ENCODE measurements at places on chromosomes 3 and 15.

GRCh38 chr3:139129892-139130291, 85.2 kb upstream of the PRR23C start:
- no peak for DNase-seq

GRCh38 chr3:187012609-187013051, 82.3 kb downstream of the ST6GAL1 start:
- DNase-seq = no peak

GRCh38 chr3:186609247-186609868, 3.5 kb upstream of the AHSG start:
- DNase-seq = no peak

- no peak for DNase-seq
Measured at GRCh38 chr3:48662753-48663488, at the start of gene CELSR3. Gene CELSR3 (minus strand): TSS chr3:48662886. CDS start chr3:48662634, 252 bp downstream.

DNA sequence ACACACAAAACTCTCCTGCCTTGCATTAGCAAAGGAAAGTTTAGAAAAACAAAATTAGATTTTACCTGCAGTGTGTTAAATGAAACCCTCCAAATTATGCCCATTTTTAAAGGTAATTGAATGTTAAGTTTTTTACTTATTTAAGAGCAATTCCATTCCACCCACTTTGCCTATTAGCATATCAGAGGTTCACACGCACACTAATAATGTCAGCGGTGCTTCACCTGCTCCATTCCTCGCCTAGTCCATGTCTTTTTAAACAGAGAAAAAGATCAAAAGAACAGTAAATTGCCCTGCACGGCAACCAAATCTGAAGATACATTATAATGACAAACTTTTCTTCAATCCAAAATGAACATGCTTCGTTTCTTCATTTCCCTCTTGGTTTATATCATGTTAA, 97.3 kb upstream of the LRRN1 start:
- DNase-seq = no peak

- no peak for DNase-seq
Measured at GRCh38 chr3:152505926-152506325, 237.2 kb downstream of the MBNL1 start.

- DNase-seq = no peak
Measured at GRCh38 chr3:61333192-61333961, 82.1 kb upstream of the FHIT start.

- DNase-seq = no peak
Measured at GRCh38 chr3:195005759-195006510, 265.0 kb downstream of the XXYLT1 start.

- no peak for DNase-seq
Measured at GRCh38 chr3:195226445-195226844, 44.5 kb downstream of the XXYLT1 start.

DNA sequence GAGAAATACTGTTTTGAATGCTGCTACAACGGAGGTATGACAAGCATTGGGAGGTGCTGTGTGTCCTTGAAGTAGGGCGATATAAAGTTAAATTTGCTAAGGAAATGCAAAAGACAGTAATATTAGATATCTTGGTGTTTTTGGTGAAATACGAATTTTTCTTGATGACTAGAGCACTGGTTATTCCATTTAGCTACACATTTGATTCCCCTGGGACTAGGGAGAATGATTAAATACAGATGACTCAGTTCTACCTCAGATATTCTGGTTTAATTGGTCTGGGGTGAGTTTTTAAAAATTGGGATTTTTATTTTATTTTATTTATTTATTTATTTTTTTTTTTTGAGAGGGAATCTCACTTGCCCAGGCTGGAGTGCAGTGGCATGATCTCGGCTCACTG, 18.7 kb upstream of the GADL1 start:
- no peak for DNase-seq

GRCh38 chr3:178915365-178915764, 156.2 kb downstream of the ZMAT3 start:
- no peak for DNase-seq

- no peak for DNase-seq
Measured at GRCh38 chr15:68719672-68720071, 101.0 kb downstream of the ANP32A start.

- no peak for DNase-seq
Measured at GRCh38 chr3:120148187-120148949, 54.1 kb upstream of the GSK3B start.

GRCh38 chr15:64216730-64217428, 54.1 kb upstream of the PPIB start:
- DNase-seq = no peak

- no peak for DNase-seq
Measured at GRCh38 chr3:33105341-33105948, 8.4 kb upstream of the CRTAP start.

- DNase-seq = no peak
Measured at GRCh38 chr15:47640079-47640478, 77.2 kb upstream of the SEMA6D start.

DNA sequence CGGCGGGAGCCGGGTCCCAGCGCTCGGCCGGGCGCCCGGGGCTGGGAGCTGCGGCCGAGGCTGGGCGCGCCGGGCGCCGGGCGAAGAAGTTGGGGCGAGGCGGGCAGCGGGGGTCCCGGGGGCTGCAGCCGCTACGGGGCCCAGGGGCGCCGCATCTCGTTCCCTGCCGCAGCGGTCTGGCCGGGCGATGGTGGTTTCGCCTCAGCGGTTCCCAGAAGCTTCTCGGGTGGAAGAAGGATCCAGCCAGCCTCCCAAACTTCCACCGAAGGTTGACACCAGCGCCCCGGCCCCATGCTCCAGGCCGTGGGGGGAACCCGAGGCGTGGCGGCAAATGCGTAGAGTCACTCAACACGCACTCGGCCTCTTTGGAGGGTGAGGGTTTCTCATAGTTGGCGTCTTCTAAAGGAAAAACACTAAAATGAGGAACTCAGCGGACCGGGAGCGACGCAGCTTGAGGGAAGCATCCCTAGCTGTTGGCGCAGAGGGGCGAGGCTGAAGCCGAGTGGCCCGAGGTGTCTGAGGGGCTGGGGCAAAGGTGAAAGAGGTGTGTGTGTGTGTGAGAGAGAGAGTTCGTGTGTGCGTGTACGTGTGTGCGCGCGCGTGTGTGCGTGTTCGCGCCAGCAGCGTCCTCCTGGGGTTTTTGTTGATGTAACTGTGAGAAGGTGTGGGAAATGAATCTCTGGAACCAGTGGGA, 940 bp downstream of the BOC start:
- no peak for DNase-seq

GRCh38 chr3:190811775-190812480, 50.6 kb downstream of the GMNC start:
- no peak for DNase-seq

GRCh38 chr3:184359610-184360009, 1.8 kb downstream of the CLCN2 start:
- DNase-seq = no peak

DNA sequence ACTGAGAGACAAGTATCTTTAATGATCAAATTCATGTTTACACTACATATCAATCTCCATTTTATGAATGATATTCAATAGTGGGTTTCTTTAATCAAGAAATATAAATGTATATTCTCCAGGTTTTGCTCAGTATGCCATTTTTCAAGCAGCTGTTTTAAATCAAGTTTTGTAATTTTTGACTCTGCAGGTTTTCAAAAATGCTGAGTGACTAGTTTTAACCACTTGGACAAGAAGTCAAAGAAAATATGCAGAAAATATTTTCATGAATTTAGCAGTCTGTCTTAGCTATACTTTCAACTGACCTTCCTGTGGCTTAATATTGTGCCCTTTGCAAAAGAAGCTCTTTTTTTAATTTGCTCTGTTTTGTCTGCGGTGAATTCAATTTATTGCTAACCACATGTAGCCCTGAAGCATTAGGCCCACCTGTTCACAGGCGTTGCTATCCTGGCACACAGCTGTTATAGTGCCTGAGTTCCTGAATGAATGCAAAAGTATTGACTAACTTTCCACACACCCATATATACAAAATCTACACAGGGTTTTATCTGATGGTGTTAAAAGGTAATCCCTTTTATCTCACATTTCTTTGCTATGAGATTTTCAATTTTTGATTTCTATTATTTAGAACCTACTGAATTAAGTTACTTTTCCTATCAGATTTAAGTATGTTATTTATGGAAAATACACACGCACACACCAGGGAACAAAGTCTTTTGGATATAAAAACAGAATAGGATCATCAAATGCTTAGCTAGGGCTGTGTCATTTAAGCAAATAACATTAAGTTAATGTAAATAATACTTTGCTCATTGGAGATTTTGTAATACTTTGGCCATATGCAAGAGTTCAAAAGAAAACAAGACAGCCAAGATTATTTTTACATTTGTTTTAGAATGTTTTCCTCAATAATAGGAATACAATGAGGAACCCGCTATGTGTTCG, 1166.1 kb upstream of the GBE1 start:
- DNase-seq = no peak

- no peak for DNase-seq
Measured at GRCh38 chr3:193902607-193903511, 233.1 kb upstream of the HES1 start.

DNA sequence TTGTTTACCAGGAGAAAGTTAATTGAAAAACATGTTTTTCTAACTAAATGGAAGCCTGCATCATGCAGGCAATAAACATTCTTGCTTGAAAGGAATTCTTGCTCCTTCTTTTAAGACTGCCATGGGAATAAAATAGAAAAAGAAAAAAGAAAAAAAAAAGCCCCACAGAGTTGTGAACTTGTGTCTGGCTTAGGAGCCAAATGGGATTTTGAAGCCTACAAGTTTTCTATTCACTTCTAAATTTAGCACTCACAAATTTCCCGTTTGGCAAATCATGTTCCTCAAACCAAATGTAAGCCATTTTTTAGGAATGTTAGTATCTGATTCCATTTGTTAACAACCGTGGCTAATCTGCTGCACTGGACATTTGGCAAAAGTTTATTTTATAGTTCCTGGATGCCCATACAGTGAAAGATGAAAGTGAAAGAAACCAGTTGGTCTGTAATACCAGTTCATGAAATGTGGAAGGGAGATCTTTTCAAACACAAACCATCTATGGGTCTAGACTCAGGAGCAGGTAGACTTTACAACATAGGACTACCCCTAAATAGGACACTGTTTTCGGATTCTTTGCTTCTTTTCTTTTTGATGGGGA, 133.8 kb upstream of the GMNC start:
- no peak for DNase-seq

DNA sequence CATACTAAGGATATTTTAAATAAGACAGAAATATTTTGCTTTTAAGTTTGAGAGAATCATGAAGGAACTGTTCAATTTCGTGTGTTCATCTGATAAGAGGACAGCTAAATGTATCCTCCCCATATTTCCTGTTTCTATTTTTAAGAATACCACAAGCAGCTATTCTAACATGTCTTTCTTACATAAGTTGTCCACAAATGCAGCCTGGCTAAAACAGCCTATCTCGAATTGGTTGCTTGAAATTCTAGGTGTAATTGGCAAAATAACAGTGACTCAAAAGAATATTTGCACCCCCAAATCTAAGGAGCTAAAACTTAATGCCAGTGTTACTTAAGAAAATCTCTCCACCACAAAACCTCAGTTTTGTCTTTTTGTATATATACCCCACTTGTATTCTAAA, 35.0 kb downstream of the BTLA start:
- DNase-seq = no peak

- no peak for DNase-seq
Measured at GRCh38 chr15:60627298-60627943, 148.5 kb upstream of the ICE2 start.

DNA sequence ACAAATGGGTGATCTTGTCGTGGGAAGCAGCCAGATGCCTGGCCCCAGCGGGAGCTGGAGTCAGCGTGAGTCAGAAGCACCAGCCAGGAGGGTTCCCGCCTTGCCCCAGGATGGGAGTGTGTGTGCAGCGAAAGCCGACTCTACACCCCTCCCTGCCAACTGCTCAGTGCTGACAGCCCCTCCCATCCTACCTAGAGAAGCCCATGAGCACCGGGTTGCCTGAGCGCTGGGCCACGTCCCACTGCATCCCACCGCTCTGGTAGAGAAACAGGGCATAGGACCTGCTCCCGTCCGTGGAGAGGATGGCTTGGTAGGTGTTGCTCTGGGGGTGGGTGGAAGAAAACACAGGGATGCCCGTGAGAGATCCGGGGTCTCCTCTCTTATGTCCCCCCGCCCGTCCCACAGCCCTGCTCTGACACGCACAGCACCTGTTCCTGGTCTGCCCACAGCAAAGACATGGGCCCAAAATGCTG, 42.9 kb downstream of the MUC4 start:
- no peak for DNase-seq

GRCh38 chr3:113268311-113268710, 57.0 kb downstream of the BOC start:
- no peak for DNase-seq

DNA sequence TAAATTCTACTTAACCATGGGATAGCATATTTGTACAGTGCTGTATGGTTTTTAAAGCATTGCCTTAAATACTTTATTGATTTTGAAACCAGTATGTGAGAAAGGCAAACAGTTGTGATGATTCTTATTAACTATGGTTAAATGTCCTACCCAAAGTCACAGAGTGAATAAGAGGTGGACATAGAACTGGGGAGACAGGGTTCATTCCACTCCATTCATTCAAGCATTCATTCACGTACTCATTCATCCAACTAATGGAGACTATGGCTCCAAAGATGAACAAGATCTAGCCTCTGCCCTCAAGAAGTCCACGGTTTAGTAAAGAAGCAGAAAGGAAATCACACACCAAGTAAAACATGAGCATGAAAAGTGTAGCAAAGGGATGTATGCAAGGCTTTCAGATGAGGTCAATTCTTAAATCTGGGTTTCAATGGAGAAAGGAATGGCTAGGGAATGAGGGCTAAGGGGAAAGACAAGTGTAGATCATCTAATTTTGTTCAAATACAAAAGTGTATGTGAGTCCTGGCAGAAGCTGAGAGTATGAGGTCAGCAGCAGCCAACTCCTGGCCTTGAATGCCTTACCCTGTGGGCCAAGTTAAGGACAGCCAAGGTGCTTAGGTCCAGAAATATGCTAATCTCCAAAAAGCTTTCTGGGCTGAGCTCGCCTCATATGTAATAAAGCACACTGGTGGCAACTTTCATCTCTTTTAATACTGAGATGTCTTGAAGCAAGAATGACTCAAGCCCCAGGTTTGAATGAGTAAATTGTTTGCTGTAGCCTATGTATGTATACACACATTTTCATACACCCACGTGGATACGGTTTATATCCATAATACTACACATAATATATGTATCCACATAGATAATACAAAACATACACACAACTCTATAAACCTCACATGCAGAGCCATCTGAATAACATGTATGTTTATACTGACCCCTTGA, 4.3 kb downstream of the TNIK start:
- DNase-seq = no peak

GRCh38 chr3:174596447-174596982, 262.6 kb upstream of the NAALADL2 start:
- no peak for DNase-seq

GRCh38 chr3:46383211-46383950, 12.6 kb downstream of the CCR5 start:
- DNase-seq = no peak

GRCh38 chr3:137116619-137117018, 158.8 kb downstream of the IL20RB start:
- no peak for DNase-seq

- DNase-seq = no peak
Measured at GRCh38 chr3:74850381-74850780, 235.9 kb upstream of the CNTN3 start.

DNA sequence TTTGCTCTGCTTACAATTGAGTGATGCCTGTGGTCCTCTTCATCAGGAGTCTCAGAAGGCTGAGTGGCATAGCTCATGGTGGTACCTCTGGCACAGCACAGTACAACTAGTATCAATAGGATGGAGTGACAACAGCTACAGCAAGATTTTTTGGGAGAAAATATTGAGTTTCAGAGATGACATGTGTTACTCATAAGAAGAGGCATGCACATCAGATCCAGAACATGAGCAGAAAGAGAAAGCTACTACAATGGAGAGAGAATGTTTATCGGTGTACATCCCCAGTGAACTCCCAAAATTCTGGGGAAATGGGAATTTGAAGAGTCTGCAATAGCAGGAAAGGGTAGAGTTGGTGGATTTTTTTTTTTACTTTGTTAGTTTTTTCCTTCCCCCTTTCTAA, 130.5 kb upstream of the MB21D2 start:
- DNase-seq = no peak

All from cerebellar nuclear complex (tissue), 1 donor.